ENCODE measurements at places on chromosomes 2 and 18.

DNA sequence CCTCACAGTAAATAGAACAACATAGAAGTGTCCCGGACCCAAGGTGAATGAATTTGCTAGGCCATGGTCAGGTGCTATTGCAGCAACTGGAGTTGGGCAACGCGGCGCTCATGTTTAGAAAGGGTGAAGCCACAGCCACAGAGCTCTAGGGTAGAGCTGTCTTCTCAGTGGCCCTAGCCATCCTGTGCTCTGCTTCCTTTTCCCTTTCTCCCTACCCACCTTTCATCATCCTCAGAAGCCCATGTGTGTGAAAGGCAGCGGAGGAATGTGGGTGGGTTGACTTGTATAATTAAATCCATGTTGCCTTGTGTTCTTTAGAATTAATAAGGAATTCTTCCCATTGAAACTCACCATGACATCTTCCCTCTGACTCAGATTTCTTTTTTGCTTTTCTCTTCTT is 336.7 kb downstream of the OSR1 start:
- no peak for DNase-seq

GRCh38 chr2:45768208-45768607 is 116.7 kb downstream of the PRKCE start:
- no peak for DNase-seq

DNA sequence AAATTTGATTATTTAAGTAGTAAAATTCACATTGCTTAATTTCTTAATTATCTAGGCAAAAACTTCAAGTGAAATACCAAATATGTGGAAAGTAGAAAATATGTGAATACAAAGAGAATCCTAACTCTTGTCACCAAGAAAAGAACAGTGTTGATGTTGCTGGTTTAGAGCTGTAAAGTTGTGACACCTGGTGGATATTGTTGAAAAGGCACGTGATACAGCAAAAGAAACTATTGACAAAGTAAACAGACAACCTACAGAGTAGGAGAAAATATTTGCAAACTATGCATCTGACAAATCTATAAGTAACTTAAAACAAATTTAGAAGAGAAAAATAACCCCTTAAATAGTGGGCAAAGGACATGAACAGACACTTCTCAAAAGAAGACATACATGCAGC is 25.6 kb upstream of the ZC3H15 start:
- no peak for DNase-seq

DNA sequence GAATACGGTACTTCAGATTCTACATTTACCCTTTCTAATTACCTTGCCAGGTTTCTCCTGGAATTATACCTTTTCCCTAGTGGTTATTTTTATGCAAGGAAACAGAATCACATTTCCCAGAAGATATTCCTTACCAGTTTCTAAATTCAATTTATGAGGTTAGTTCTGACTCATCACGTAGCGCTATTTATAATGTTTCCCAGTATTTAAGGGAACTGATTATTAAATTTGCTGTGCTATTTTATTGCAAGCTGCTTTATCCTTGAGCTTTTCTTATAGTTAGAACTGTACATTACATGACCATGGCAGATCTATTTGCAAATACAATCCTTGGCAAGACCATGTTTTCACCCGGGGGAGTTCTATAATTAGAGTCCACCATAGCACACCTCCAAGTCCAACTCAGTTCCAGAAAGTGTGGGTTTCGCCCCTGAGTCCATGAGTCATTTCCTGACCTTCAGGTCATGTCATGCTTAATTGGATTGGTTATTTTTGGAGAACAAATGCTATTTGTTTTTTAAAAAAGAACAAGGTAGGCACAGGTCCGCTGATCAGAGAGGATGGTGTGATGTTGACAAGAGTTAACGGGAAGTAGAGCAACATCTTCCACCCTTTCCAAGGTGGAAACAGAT is 126.6 kb downstream of the ZNF532 start:
- DNase-seq = no peak

DNA sequence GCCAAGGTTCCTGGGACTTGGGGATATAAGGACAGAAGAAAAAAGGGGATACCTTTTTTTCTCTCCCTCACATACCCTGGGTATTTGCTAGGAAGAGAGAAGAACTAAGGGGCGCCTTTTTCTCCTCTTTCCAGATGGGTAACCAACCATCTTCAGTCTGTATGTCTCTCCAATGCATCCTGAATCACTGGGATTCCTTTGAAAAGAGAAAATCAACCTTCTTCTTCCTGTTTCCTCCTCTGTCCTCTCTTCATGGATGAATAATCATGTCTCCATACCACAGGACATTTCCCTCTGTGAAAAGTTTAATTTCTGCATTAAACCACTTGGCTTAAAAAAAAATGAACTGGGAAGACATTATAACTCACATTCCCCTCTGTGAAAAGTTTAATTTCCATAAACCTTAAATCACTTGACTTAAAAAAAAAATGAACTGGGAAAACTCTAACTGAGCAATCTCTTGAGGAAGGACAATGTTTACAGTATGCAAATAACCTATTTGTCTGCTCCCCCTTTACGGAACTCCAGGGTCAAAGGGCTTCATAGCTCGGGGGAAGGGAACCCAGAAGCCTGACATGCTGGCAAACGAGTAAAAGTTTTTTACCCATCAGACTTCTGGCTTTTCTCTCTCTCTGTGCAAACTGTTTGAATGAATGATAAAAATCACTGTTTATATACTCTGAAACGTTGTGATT is 56.7 kb upstream of the FAM98A start:
- no peak for DNase-seq

DNA sequence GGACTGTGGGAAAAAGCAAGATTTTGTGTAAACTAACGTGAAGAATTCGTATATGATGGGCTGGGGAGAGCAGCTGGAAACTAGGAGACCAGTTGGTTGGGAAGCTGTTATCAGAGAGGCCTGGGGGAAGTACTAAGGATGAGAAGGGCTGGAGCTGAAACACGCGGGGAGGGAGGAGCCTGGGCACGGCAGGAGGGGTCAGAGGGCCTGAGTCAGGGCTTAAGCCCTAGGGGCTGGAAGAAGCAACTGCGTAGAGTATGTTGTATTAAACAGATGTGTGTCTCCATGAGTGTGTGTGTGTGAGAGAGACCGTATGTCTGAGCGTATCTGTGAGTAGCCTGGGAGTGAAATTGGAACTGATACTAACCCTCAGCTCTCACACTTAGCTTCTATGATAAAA is 8.4 kb downstream of the POMC start:
- DNase-seq = no peak

- DNase-seq = no peak
These were observed 257.7 kb downstream of the TXNL1 start for GRCh38 chr18:56380685-56381084.
